ENCODE measurements at places on chromosomes 11 and 22. TPM values are rescaled to one million over a fixed set of nuclear protein-coding genes. Genes with fewer than 3 reads are reported as not detected.

SLC29A2 gene
- 7.4 TPM for total RNA-seq

SLC6A5 gene
- not detected for total RNA-seq

GRIA4 gene
- total RNA-seq, result not detected

EHF gene
- not detected for total RNA-seq

MS4A6E gene
- not detected for total RNA-seq

MPPED1 gene
- total RNA-seq, result not detected

CCDC81 gene
- 0.81 TPM for total RNA-seq

OR4A16 gene
- not detected for total RNA-seq

OTOG gene
- not detected for total RNA-seq

LDHAL6A gene
- total RNA-seq, result 0.19 TPM

PATE4 gene
- not detected for total RNA-seq

PGA4 gene
- total RNA-seq, result not detected

KDM2A gene
- total RNA-seq, result 58.8 TPM

FAM168A gene
- total RNA-seq, result 13.0 TPM

EMID1 gene
- total RNA-seq, result not detected

DSCAML1 gene
- total RNA-seq, result 0.17 TPM

ALDH3B1 gene
- not detected for total RNA-seq

ACRV1 gene
- total RNA-seq, result not detected

Data from activated naive CD4-positive, alpha-beta T cell treated with anti-CD3 and anti-CD28 coated beads for 36 hours (primary cell).